ENCODE measurements at places on chromosomes 7 and 10. TPM values are rescaled to one million over a fixed set of nuclear protein-coding genes. Genes with fewer than 3 reads are reported as not detected.

DNA sequence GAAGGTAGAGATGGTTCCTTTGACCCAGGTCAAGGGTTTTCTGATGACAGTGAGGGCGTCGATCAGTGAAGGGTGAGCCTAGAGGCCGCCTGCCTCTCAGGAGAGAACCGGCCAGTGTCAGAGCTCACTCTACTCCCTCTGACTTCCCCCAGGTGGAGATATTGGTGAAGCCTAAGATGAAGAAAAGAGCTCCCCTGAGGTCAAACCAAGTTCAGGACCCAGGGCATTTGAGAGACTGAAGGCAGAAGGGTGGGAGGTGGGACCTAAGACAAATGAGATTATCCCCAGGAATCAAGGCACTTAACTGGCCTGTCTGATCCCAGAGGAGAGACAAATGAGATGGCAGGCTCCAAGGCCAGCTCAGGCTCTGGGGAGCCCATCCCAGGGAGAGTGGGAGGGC, 104.7 kb downstream of the CDH23 start:
- DNase-seq, result no peak

DNA sequence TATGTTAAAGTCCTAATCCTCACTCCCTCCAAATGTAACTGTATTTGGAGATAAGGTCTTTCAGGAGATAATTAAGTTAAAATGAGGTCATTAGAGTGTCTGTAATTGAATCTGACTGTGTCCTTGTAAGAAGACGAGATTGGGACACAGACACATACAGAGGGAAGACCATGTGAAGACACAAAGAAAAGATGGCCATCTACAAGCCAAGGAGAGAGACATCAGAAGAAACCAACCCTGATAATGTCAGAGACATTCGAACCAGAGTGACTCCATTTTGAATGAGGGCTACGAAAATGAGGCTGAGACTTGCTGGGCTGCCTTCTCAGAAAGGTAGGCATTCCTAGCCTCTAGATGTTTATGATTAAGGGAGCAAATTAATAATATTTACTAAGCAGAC, 542 bp upstream of the SAMD9L start:
- no peak for DNase-seq

Gene IL15RA
- not detected for total RNA-seq

Gene LLCFC1
- not detected for total RNA-seq

GRCh38 chr10:22536620-22537019, 177.8 kb downstream of the PIP4K2A start:
- DNase-seq, result no peak

- no peak for DNase-seq
Measured at GRCh38 chr10:12709521-12709963, 292.0 kb downstream of the CCDC3 start.

Gene LEP
- not detected for total RNA-seq

Gene PPP1R17
- 2.7 TPM for total RNA-seq

DNA sequence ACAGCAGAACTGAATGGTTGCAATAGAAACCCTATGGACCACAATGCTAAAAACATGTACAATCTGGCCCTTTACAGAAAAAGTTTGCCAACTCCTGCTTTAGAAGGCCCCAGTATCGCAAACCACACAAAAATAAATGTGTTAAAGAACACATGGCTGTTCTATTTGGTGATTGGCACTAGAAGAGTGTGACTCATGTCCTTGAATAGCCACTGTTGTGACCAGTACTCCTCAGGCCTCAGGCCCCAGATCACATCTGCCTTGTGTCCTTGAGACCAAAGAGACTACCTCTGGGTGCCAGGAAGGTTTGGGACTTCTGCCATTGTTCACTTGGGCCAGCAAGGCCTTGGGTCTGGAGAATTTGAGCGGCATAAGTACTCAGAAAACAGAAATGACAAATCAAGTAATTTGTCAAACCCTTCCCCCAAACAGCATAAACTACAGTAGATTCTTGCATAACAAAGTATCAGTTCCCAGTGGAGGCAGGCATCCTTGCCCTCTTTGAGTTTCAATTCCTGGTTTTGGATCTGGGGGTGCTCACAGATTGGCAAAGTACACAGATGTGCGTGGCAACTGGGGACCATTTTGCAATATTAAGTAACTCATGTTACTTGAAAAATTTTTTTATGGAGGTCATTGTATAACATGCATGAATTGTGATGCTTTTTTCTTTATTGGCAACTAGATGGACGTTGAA, 50.2 kb downstream of the MTURN start:
- DNase-seq, result peak; percentile 27

DNA sequence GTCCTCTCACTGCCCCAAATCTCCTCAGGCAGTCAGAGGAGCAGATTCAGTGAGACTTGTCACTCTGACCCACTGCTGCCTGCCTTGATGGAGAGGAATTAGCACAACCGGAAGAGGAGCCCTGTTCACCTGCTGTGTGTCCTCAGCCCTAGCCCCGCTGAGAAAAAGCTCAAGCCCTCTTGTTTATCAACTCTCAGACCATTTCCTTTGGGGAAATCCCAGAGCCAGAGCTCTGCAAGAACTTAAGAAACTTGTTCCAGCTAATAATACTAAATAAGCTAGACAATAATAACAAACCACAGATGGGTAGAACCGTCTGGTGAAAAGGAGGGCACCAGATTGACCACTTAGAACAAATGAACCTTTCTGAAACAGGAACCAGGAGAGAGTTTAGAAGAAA, 37.7 kb upstream of the ITGB1 start:
- no peak for DNase-seq

DNA sequence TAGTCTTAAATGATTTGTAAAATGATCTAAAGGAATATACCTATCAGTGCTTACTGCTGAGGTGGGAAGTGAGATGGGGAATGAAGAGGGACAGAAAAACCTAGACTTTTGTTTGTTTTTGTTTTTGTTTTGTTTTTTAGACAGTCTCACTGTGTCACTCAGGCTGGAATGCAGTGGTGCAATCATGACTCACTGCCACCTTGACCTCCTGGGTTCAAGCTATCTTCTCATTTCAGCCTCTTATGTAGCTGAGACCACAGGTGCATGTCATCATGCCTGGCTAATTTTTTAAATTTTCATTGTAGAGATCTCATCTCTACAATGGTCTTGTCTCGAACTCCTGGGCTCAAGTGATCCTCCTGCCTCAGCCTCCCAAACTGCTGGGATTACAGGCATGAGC, 116.4 kb upstream of the SEM1 start:
- DNase-seq, result no peak

GRCh38 chr7:34315032-34315431, 343.0 kb upstream of the NPSR1 start:
- DNase-seq, result no peak

DNA sequence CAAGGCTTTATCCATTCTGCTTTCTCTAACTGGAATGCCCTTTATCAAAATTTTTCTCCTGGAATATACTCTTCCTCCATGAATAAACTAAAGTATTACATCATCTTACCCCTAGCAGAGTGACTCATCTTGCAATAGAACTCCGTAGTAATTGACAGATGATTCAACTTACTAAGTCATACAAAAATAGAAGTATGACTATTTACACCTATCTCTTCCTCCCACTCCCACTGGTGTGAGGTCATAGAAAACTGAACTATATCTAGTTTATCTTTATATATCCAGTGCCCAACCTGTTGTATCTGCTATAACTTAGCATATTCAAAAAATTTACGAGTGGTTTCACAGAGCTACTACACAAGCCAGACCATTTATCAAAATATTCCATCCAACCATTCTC, 26.1 kb downstream of the ABCB1 start:
- DNase-seq, result no peak

DNA sequence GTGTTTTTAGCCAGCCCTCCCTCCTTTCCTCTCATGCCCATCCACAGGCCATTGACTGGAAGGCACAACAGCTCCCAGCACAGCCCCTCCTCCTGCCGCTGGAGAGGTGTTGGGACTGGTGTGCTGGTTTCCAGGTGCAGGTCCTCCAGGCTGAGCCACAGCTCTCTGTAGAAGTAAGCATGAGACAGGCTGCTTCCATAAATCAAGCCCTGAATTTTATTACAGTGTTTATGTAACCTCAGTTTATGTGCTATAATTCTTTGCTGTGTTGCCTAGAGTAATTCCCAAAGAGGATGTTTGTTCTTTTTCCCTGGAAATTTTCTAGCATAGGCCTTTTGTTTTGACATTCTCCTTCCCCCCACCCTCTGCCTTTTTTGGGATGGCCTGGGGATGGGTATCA, 445.8 kb downstream of the AUTS2 start:
- DNase-seq, result no peak

- DNase-seq, result peak; percentile 64
Measured at GRCh38 chr10:110501142-110501937, 3.6 kb downstream of the DUSP5 start.

Gene OPALIN
- not detected for total RNA-seq

DNA sequence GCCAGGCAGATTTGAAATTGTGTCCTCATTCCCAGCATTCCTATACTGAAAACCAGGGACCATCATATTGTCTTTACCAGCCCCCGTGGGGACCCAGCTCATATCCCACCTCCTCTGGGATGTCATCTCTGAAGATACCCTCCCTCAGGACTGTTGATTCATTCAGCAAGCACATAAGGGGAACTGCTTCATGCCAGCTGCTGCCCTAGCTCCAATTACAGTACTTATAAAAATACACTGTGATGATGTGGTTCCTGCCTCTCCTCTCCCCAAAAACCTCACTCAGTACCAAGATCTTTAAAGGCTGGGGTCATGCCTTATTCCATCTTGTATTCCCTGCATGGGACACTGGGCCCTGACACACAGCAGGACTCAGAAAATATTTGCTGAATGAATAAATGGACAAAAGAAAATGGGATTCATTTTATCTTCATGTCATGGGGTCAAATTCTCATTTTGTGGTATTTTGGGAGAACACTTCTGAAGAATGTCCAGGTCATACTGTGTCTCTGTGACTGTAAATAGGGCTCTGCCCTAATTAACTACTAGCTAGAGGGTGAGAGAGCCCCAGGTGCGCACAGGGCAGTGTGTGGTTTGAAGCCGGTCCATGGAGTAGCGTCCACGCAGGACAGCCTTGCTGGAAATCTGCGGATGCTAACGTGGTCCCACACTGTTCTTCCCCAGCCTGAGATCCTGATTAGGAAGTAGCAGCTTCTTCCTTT, 29.0 kb upstream of the DAGLB start:
- DNase-seq, result no peak

Gene RRP12
- 9.2 TPM for total RNA-seq

- DNase-seq, result no peak
Measured at GRCh38 chr10:84540022-84540616, 211.7 kb downstream of the CCSER2 start.

Gene MMD2
- total RNA-seq, result 0.94 TPM

All from occipital lobe (tissue), 3 donors.